Right renal cortex interstitium (tissue), 3 donors: ENCODE measurements at places on chromosomes 3 and 15. TPM values are rescaled to one million over a fixed set of nuclear protein-coding genes. Genes with fewer than 3 reads are reported as not detected.

DNA sequence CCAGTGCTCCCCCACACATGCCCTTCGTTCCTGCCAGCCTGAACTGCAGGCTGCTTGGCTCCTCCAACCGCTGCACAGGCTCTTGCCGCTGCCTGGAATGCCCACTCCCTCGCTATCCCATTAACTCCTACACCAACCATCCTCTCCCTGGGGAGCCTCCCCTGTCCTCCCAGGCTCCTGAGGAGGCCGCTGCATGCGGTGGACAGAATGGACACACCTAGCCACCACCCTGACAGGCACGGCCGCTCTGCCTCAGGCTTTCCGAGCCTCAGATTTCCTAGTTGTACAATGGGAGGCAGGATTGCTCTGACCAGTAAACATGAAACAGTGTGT, 2.3 kb downstream of the PLXNB1 start:
- no peak for DNase-seq

C3orf70 gene
- polyA plus RNA-seq = 8.8 TPM

SUCNR1 gene
- polyA plus RNA-seq = 14.7 TPM

RAB7A gene
- polyA plus RNA-seq = 291 TPM

DNA sequence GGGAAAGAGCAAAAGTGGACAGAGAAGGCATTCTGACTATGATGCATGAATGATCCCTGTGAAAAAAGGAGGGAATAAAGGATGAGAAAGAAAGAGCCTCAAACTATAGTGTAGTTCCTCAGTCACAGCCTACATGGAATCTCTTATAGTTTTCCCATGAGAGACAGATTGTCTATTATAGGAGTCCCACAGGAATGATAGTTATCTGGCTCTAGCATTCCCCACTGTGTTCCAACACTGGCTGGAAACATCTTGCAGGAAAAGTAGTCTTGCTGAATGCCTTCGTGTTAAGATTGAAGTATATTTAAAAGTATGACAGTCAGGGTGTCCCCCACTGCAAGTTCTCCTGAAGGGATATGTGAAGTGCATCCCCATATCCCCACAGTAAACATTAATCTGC, 641.5 kb upstream of the NECTIN3 start:
- DNase-seq = no peak

DNA sequence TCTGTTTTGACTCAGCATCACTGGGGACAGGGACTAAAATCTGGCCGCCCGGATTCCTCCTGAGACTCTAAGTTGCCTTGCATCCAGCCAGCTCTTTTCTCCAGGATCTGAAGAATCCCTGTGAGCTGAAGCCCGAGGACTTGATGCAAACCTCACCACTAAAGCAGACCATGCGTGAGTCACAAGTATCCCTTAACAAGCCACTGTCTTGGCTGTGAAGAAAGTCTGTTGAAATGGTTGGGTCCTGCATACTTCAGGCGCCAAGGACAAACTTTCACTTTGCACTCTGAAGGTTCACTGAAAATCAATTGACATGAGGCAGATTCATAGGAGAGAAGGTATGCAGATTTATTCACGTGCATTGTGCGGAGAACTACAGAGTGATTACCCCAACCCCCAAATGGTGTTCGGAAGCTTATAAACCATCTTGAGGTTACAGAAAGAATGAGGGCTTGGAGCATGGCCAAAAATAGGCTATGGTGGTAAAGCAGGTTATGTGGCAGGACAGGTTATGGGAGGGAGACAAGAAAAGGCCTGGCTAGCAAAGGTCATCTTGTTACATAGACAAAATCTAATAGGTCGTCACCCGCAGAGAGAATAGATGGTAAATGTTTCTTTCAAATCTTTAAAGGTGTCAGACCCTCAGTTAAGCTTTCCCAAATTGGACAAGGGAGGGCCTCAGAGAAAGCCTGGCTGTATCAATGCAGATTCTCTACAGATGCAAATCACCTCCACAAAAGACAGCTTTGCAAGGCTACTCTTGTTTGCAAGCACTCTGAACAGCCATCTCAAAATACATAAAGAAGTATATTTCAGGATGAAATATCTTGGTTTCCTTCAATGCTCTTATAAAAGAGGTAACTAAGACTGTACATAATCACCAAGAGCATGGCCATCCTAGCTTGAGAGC, 126.3 kb upstream of the PLAAT1 start:
- no peak for DNase-seq

- no peak for DNase-seq
Observed at GRCh38 chr3:62193586-62194345, 179.6 kb downstream of the FEZF2 start.

DNA sequence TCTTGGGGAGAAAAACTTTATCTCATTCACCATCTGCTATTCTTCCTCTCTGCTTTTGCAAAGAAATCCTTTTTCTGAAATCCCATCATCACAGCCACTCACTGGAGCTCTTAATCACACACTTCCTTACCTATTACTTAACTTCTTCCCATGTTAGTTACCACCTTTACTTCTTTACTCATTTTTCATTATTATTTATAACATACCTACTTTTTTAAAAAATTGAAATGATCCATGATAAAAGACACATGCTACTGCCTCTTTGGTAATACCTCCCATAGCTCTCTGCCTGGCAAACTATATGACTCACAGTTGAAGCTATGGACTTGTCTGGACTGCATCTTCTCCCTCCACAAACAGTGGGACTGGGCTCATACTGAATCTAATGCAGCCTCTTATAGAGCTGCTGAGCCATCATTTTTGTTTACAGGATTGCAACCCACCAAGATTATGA, 150.3 kb downstream of the TNIK start:
- DNase-seq = no peak

DNA sequence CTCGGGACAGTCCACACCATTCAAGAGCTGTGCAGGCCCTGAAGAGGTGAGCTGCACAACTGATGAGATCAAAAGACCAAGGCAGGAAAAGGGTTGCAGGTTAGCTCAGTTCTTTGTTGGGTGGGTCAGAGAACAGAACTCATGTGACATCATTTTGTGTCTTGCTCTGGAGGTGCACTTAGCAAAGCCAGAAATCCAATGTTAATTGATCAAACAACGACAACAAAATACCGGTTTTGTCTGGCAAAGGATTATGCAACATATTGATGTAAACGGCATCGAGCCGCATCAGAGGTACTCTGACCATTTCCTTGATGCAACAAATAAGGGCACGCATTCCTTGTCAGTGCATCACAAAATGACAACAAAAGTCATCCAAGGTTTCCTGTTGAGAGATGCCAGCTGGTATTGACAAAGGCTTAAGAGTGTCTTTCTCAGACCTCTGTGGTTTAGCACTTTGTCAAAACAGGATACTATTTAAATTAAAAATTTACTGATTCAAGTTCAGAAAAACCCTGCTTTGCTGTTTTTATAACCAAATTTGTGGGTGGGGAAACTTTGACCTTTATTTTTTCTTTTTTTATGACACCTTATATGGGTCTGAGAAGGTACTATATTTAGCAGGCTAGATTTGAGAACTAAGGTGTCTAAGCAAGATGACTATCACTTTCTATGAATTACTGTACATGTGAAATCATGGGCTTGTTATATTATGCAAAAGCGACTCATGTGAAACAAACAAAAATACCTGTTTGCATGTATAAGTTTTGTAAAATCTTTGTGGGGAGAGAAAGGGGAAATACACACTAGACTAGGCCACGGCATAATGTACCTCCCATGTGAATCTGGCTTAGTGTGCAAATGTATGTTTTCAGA, 496.1 kb downstream of the FOXP1 start:
- no peak for DNase-seq

GRCh38 chr3:82165266-82165665, 403.8 kb upstream of the GBE1 start:
- no peak for DNase-seq

- DNase-seq = no peak
Observed at GRCh38 chr3:149647812-149648211, 10.0 kb downstream of the WWTR1 start.

- DNase-seq = no peak
Observed at GRCh38 chr3:157175691-157176507, 16.0 kb upstream of the CCNL1 start.

GRCh38 chr3:12399226-12399625, 85.1 kb upstream of the TSEN2 start:
- DNase-seq = no peak

DNA sequence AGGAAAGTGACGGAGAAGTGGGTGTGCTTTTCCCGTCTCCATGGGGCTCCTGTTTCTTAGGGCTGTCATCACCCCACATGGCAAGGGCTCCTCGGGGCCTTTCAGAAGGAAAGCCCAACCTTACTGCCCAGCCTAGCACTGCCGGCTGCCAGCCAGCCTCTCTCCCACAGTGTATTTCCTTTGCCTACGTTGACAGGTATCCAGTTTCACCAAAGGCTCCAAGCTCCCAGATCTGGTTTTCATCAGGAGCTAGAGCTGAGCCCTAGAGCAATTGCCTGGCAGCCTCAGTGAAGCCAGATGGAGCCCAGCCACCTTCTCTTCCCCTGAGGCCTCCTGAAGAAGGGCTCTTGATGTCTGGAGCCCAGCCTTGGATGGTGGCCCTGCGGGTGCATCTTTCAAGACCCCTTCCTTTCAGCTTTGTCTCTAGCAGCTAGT, 20.2 kb downstream of the CRABP1 start:
- DNase-seq = no peak

DNA sequence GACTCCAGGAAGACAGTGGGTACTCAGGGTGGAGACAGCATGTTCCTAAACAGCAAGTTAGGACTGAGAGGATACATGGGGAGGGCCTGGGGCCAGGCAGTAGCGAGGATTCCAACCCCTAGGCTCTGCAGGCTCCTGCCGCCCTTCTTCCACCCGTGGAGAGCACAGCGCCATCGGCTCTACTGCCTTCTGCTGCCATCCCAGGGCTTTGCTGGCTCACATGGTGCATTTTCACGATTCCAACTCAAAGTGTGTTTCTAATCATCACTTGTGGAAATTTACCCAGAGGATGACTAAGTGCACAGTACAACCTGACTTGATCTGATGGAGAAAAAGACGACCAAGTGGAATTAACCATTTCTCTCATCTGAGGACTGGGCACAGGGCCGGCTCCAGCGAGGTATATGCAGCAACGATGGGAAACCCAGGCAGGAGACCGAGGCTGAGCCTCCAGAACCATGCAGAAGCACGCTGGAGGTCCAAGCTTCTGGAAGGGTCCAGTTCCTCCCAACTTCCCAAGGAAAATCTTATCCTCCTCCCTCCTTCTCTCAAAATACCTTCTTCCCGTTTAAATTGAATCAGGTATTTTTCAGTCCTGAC, 104.6 kb downstream of the LRIG1 start:
- no peak for DNase-seq

GRCh38 chr3:119555309-119555735, 4.1 kb downstream of the CD80 start:
- no peak for DNase-seq

IMPG2 gene
- polyA plus RNA-seq = 0.58 TPM

GRCh38 chr15:39345176-39345575, 235.7 kb upstream of the THBS1 start:
- DNase-seq = no peak

GRCh38 chr15:77613814-77614213, 18.9 kb downstream of the LINGO1 start:
- no peak for DNase-seq

DNA sequence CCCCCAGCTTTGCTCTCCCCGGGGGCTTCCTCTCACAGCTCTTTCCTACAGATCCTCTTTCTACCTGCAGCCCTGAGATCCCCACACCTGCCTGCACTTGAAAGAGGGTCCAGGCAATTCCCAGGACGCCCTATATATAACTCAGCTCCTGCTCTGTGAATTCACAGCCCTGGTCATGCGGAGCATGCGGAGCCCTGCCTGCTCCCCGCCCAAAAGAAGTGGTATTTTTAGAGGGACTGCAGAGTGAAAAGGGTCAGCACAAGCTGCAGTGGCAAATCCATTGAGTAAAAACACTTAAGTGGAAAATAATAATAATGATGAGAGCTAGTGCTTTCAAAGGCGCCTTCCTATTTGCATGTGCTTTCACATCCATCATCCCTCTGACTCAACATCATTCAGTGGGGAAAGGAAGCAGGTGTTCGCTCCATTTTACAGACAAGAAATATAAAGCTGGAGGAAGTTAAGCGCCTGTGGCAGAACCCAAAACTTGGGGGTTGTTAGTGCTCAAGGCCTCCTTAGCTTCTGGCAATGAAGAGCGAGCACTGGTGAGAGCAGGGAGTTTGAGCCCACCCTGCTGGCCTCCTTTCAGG, 76.3 kb upstream of the LIPC start:
- no peak for DNase-seq

DNA sequence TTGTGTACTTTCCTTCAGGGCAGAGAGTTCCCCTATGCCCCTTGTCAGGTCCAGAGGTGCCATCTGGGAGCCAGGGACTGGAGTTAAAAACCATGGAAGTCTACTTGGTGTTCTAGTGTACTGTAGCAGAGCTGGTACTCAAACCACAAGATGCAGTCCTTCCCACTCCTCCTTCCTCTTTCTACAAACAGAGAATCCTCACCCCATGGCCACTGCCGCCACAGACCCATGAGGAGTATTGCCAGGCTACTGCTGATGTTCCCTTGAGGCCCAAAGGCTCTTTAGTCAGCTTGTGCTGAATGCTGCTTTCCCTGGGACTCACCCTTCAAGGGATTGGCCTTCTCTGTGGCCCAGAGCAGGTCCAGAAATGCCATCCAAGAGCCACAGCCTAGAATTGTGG, 229.2 kb upstream of the ZPLD1 start:
- no peak for DNase-seq

DNA sequence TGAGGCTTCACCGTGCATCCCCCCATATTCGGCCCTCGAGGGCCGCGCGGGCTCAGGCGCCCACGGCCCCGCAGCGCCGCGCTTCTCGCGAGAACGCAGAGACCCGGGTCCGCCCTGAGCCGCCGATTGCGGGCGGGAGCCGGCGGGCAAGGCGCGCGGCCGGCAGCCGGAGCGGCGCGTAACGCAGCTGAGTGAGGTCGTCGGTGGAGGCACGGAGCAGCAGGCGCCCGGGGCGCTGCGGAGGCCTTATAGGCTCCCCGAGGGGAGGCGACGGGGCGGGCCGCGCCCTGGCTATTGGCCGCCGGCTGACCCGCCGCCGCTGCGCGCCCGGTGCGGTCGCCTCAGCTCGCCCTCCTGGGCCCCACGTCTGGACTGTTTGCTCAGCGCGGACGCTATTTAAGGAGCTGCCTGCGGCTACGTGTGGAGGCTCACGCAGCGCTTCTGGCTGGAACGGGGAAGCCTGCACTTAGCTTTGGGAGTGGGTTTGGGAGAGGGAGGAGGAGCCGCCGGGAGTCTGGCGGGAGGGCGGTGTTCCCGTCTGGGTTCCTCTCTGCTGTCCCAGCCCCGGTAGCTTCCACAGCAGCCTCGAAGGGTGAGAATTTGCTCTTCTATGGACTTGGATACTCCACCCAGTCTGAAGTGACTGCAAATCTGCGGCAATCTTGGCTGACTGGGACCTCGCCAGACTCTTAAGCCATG, at the start of gene PLOD2:
PLOD2 (minus strand) TSS at position 221 of the 699 bp plus-strand sequence; CDS start at position 26, 195 bp downstream.
- DNase-seq = peak; percentile 55

GP9 gene
- 0.92 TPM for polyA plus RNA-seq

GRCh38 chr3:125694761-125695294, 99.5 kb upstream of the OSBPL11 start:
- DNase-seq = no peak

DNA sequence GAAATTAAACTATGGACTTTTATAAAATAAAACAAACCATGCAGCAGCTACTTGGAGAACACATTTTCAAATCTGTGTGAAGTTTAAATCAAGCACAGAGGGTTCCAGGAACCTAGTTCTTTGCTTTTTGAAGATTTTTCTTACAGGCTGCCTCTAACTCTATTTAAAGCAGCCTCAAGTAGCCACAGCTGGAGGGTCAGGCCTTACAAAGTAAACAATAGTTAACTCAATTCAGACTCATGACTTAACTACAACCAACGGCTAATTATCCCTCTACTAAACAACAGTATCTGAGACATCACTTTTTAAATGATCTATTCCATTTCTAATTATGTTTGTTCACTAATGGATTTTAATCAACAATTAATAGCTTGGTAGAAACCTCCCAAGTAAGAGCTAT, 9.8 kb downstream of the LRIG1 start:
- DNase-seq = no peak
